Lower lobe of right lung (tissue), 2 donors: ENCODE measurements at places on chromosomes 6 and 20. TPM values are rescaled to one million over a fixed set of nuclear protein-coding genes. Genes with fewer than 3 reads are reported as not detected.
A peak's percentile ranks its signal among the peaks of the same experiment; 100 is the strongest.

DNA sequence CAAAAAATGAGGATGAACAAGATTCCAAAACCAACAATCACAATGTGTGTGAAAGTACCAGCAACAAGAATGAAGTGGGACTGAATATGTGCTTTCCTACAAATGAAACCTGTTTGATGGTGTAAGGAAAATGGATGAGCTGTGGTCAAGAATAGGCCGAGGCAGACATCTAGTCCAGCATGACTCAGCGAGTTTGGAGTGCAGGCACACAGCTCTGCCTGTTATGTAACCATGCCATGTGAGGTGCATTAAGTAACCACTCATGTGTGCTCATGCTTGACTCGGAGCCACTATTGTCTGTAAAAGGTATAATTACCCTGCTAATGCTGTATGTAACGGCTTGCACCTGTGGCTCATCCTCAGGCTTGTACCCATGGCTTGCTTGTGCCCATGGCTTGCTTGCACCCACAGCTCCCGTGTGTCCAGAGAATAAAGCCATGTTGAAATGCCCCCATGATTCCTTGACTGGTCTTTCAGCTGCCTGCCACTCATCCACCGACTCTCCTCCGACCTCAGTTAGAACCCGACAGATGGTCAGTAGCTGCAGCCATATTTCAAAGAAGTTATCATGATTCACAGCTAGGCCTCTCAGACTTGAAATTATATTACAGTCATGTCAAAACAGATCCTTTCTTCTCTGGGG lies 98.7 kb downstream of the BACH2 start:
- no peak overlapping the region for H3K27ac ChIP-seq
- peaks cover 10% of the 10 kb centered on the region for H3K4me1 ChIP-seq
- H3K4me3 ChIP-seq: no peak overlapping the region
- DNase-seq: peak; percentile 60
- no peaks in the 10 kb centered on the region for H3K27me3 ChIP-seq

DNA sequence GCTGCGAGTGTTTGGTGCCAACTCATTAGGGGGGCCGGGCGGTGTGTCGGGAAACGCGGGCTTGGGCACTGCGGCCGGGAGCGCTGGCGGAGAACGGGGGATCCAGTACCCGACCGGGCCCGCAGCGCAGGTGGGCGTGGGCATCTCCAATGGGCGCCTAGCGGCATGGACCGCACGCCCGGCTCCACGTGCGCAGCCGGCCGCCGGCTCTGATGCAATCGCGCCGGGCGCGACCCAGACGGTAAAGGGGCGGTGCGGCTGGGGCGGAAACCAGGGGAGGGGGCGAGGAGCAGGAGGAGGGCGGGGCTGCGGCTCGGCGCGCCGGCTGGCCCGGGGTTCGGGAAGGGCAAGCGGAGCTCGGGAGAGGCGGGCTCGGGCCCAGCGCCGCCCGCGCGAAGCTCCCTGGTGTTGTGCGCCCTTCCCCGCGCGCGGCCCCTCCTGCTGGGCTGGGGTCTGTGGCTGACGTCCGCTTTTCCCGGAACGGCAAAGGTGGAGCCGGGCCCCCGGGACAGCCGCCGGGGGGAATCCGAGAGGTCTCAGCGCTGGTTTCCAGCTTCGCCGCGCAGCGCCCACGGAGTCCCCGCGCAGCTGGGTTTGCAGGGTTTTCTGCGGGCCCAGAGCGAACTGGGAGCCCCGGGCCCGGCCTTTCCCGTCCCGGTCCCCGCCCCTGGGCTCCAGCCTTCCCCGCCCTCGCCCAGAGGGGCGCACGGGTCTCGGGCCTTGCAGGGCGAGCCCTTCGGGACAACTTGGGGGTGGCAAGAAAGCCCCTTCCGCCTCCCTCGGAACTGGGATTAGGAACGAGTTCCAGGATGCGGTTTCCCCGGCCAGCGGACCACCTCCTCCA lies 867 bp downstream of the MTHFD1L start:
- H3K36me3 ChIP-seq: no peaks in the 10 kb centered on the region
- DNase-seq: peak; percentile 87
- no peaks in the 10 kb centered on the region for H3K27me3 ChIP-seq
- peak overlapping the region; percentile 89 for H3K4me3 ChIP-seq
- H3K27ac ChIP-seq: peak overlapping the region; percentile 91
- H3K4me1 ChIP-seq: peaks cover 14% of the 10 kb centered on the region

- no peak overlapping the region for H3K27ac ChIP-seq
- DNase-seq: no peak
- no peak overlapping the region for H3K4me3 ChIP-seq
- no peaks in the 10 kb centered on the region for H3K27me3 ChIP-seq
- H3K36me3 ChIP-seq: no peaks in the 10 kb centered on the region
Observed at GRCh38 chr6:39266375-39266774, 37.1 kb upstream of the KCNK5 start.

DNA sequence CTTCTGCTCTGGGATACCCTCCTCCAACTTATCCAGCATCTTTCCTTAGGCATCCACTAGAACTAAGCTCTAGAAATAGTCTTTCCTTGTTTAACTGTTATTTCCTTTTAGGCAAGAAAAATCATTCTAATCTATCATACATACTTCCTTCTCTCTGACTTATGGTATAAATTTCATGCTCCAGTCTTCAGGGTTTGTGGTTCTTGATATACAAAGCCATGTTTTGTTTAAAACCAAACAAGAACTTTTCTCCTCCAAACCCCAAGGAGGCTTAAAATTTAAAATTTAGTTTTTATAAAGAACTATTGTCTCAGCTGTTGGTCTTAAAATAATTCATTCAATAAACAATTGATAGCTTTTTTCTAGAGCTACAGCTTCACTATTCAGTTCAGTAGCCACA lies 77.2 kb downstream of the CD164 start:
- no peak for DNase-seq
- H3K27ac ChIP-seq: no peak overlapping the region

- H3K27ac ChIP-seq: no peak overlapping the region
- H3K27me3 ChIP-seq: no peaks in the 10 kb centered on the region
- no peaks in the 10 kb centered on the region for H3K4me1 ChIP-seq
- DNase-seq: no peak
Observed at GRCh38 chr6:144075875-144076274, 19.5 kb downstream of the SF3B5 start.

DNA sequence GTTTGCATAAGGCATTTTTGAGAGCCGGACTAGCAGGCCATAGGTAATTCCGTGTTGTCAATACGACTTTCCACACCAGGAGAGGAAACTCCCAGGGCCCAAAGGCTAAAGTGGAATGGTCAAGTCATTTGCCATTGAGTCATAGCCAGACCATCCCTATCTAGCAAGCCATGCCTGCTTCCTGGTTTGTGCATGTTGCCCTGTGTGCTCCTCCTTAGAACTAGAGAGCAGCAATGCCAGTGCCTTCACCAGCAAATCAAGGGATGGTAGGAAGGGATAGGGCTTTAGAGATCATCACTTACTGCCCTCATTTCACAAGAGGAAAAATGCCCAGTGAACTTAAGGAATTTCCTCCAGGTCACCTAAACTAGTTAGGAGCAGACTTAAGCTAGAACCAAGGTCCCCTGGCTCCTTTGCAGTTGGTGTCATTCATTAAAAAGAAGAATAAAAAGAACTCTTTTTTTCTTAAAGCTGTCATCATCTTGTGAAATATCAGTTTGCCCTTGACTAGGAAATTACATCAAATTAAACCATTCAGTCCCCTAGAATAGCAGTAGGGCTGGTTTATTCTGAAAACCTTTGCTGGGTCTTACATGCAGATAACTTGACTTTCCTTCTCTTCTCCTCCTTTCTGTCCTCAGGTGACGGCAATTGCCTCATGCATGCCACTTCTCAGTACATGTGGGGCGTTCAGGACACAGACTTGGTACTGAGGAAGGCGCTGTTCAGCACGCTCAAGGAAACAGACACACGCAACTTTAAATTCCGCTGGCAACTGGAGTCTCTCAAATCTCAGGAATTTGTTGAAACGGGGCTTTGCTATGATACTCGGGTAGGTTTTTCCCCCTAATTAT lies 7.4 kb downstream of the TNFAIP3 start:
- H3K27ac ChIP-seq: peak overlapping the region; percentile 50
- DNase-seq: no peak
- no peak overlapping the region for H3K4me3 ChIP-seq

DNA sequence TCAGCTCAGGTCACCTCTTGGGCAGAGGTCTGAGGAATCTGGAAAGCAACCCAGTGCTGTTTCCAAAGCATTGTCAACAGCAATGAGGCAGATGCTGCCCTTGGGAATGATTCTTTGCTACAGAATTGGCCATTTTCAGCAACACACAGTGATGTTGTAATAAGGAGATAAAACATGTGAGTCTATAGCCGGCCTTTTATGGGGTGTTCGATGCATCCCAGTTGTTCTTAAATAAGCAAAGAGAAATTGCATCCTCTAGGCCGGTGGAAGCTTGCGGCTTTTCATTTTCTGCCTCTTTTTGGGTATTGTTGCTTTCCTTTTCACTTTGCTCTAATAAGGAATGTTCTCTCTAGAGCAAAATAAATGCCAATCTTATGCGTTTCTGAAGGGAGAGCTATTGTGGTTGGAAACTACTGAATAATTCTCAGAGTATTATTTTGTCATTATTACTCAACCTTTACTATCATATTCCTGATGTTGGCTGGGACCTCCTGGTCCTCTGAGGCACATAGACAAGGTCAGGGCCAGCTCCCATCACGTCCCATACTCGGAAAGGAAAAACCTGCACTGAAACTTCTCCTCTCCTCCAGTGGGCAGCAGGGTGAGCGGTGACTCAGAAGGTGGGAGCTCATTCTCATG lies 214.2 kb downstream of the CDH26 start:
- H3K27ac ChIP-seq: no peak overlapping the region
- no peaks in the 10 kb centered on the region for H3K36me3 ChIP-seq
- H3K27me3 ChIP-seq: no peaks in the 10 kb centered on the region

GRCh38 chr20:34891166-34892062 lies 15.0 kb downstream of the ACSS2 start:
- H3K36me3 ChIP-seq: no peaks in the 10 kb centered on the region
- no peak overlapping the region for H3K27ac ChIP-seq
- no peaks in the 10 kb centered on the region for H3K27me3 ChIP-seq
- no peak for DNase-seq

GRCh38 chr6:163974322-163974721 lies 559.8 kb downstream of the QKI start:
- no peaks in the 10 kb centered on the region for H3K27me3 ChIP-seq
- no peaks in the 10 kb centered on the region for H3K4me1 ChIP-seq
- no peak overlapping the region for H3K4me3 ChIP-seq
- H3K36me3 ChIP-seq: no peaks in the 10 kb centered on the region

DNA sequence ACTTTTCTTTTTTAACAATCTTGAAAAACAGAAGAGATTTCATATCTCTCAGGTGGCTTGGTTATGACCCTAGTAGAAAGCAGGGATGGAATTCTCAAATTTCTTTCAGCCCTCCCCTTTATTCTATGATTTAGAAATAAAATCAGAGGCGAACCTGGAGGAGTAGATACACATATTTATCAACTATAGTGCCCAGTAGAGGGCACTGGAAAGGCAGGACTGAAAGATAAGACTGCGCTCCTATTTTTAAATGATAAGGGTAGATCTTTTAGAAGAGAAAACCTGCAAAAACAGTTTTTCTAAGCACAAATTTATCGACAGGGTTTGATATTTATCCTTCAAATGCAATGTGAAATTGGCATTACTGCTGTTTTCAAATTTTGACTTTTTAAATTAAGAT lies 1296.6 kb downstream of the EPHA7 start:
- no peaks in the 10 kb centered on the region for H3K36me3 ChIP-seq
- no peak overlapping the region for H3K4me3 ChIP-seq
- H3K27ac ChIP-seq: no peak overlapping the region
- H3K4me1 ChIP-seq: no peaks in the 10 kb centered on the region

DNA sequence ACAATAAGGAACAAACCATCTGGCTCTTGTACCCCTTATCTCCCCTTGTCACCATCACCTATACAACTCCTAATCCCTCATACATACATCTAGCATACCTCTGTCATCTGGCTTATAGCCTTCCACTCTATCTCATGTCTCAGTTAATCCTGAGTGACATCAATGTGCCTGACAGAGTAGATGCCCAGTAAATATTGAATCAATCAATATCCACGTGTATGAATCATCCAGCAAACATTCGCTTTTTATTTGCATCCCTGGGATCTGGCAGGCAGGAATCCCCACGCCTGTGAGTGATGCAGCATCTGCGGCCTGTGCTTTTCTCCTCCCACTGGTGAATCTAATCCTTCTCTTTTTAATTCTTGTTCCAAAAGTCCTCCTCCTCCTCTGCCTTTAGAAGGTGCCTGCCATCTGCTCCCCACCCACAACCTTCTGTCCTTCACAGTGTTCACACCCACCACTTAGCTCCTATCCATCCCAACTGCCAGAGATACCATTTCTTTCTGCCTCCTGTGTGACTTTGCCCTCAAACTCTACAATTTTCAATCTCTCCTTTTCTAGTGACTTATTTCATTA lies 37.6 kb downstream of the ZNF391 start:
- H3K27me3 ChIP-seq: no peaks in the 10 kb centered on the region
- H3K4me3 ChIP-seq: no peak overlapping the region
- H3K4me1 ChIP-seq: no peaks in the 10 kb centered on the region
- no peak overlapping the region for H3K27ac ChIP-seq
- DNase-seq: no peak

GRCh38 chr6:85600713-85601313 lies 7.2 kb upstream of the SNX14 start:
- DNase-seq: no peak
- no peaks in the 10 kb centered on the region for H3K4me1 ChIP-seq
- H3K27ac ChIP-seq: no peak overlapping the region

GRCh38 chr6:158387578-158387977 lies 75.3 kb downstream of the TULP4 start:
- no peaks in the 10 kb centered on the region for H3K27me3 ChIP-seq
- no peak overlapping the region for H3K27ac ChIP-seq
- H3K4me3 ChIP-seq: no peak overlapping the region
- no peak for DNase-seq
- H3K36me3 ChIP-seq: no peaks in the 10 kb centered on the region

GRCh38 chr6:19443411-19443810 lies 393.8 kb upstream of the ID4 start:
- no peaks in the 10 kb centered on the region for H3K36me3 ChIP-seq
- H3K27ac ChIP-seq: no peak overlapping the region
- DNase-seq: no peak
- no peaks in the 10 kb centered on the region for H3K4me1 ChIP-seq
- H3K4me3 ChIP-seq: no peak overlapping the region

DNA sequence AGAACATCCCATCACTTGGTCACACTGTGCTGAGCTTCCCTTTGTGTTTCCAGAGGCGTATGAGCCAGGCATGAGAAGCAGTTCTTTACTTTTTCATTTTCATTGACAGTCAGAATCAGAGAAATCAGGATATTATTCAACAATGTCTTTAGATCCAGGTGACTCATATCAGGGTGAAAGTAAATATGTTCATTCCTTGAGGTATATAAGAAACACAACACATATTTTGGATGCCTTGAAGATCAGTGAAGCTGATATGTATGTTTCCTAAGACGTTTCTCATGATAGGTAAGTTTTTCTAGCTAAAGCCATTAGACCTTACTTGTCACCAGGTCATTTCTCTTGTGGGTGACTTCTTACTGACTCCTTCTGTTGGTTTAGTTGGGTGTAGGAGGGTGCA lies 505.6 kb downstream of the CDH26 start:
- H3K4me1 ChIP-seq: no peaks in the 10 kb centered on the region
- no peaks in the 10 kb centered on the region for H3K36me3 ChIP-seq
- no peak overlapping the region for H3K27ac ChIP-seq
- DNase-seq: no peak
- H3K27me3 ChIP-seq: peaks cover 5% of the 10 kb centered on the region

Gene ATF6B
- total RNA-seq: 83.7 TPM

Gene HLA-DQA2
- total RNA-seq: 68.0 TPM

Gene EFCAB8
- 0.30 TPM for total RNA-seq

Gene SIRPD
- 1.5 TPM for total RNA-seq

Gene KIF25
- total RNA-seq: 0.56 TPM

Gene SAMD3
- 5.5 TPM for total RNA-seq

Gene MUC22
- not detected for total RNA-seq

Gene TREML2
- total RNA-seq: 1.4 TPM

Gene BTN2A1
- 27.0 TPM for total RNA-seq

Gene DDR1
- 80.9 TPM for total RNA-seq

Gene PEX3
- 14.7 TPM for total RNA-seq

Gene PTPRT
- total RNA-seq: 8.0 TPM
